ENCODE measurements at places on chromosomes 13 and 19. TPM values are rescaled to one million over a fixed set of nuclear protein-coding genes. Genes with fewer than 3 reads are reported as not detected.

GRCh38 chr19:29499921-29500590 lies 25.7 kb upstream of the VSTM2B start:
- no peak overlapping the region for H3K4me3 ChIP-seq
- H3K27ac ChIP-seq = no peak overlapping the region
- H3K4me1 ChIP-seq = peaks cover 3% of the 10 kb centered on the region
- H3K36me3 ChIP-seq = no peaks in the 10 kb centered on the region
- DNase-seq = no peak

GRCh38 chr19:6610934-6611852 lies 20.2 kb upstream of the CD70 start:
- DNase-seq = no peak
- no peak overlapping the region for H3K4me3 ChIP-seq
- H3K36me3 ChIP-seq = peaks cover 6% of the 10 kb centered on the region
- no peaks in the 10 kb centered on the region for H3K4me1 ChIP-seq

DNA sequence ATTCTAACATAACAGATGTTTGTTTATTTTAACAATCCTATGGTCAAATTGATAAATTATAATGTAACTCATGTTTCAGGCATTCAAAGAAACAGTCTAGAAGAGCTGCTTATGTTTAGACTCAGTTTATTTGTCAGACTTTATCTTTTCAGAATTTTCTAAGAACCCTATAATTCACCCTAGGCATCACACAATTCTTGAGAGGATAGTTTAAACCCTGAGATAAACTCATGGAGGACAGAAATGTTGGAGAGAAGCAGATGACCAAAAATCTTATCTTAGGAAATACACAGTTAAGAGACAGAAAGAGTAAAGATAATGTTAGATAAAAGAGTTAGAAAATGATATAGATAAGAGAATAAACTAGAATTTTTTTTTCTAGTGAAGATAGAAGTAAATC lies 1185.7 kb upstream of the SLC10A2 start:
- no peak overlapping the region for H3K27ac ChIP-seq
- H3K4me3 ChIP-seq = no peak overlapping the region
- no peaks in the 10 kb centered on the region for H3K27me3 ChIP-seq
- no peaks in the 10 kb centered on the region for H3K4me1 ChIP-seq
- DNase-seq = no peak
- H3K36me3 ChIP-seq = no peaks in the 10 kb centered on the region

DNA sequence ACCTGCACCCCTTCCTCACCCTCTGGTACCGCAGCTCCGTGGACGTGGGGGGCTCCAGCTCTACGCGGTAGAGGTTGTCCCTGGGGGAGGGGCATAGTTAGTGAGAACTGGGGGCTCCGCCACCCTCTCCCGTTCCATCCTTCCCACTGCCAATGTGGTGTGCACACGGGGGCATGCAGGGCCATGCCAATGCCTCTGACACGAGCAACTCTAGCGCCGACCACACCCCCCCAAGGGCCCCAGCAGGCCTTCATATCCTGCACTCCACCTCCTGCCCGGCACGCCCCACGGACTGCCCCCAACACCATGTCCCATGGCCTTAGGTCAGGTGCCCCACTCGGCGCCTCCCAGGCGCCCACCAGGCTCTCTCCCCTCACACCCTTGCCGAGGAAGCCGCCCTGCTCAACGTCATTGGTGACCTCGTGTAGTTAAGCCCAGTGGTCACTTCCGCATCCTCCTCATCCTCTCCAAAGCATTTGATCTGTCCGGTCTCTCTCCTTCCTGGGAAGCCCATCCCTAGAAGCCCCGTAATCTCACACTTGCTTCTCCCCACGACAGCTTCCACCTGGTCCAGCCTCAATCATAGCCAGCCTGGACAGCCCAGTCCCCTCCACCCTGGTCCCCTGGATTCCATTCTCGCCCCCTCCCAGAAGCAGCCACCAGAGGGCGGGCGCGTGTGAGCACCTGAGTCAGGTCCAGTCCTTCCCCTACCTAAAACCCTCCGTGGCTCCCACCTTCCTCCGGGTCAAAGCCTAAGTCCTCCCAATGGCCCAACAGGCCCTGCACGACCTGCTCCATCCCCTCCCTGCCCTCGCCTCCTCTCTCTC lies 2.1 kb downstream of the SEMA6B start:
- DNase-seq = no peak
- H3K36me3 ChIP-seq = no peaks in the 10 kb centered on the region

DNA sequence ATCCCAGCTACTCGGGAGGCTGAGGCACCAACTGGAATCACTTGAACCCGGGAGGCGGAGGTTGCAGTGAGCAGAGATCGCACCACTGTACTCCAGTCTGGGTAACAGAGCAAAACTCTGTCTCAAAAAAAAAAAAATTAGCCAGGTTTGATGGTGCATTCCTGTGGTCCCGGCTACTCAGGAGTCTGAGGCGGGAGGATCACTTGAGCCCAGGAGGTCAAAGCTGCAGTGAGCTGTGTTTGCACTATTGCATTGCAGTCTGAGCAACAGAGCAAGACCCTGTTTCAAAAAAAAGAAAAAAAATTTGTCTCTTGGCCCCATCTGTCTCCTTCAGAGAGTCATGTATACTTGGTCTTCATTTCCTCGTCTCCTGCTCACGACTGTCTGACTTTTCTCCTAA lies 1.6 kb downstream of the CCDC97 start:
- H3K4me1 ChIP-seq = peaks cover 55% of the 10 kb centered on the region
- DNase-seq = no peak

GRCh38 chr19:408902-409515 lies at the start of gene C2CD4C:
Gene C2CD4C, minus strand, starts transcription at chr19:409147. Its CDS starts 786 bp downstream, at chr19:408361.
- peak within 1 kb of the TSS; percentile 91 for H3K4me3 ChIP-seq
- peaks cover 2% of the 10 kb centered on the region for H3K36me3 ChIP-seq
- peaks cover 6% of the 10 kb centered on the region for H3K4me1 ChIP-seq
- no peak within 1 kb of the TSS for H3K27ac ChIP-seq

GRCh38 chr19:31601855-31602254 lies 252.6 kb upstream of the TSHZ3 start:
- no peak for DNase-seq
- no peaks in the 10 kb centered on the region for H3K36me3 ChIP-seq
- peaks cover 9% of the 10 kb centered on the region for H3K27me3 ChIP-seq

DNA sequence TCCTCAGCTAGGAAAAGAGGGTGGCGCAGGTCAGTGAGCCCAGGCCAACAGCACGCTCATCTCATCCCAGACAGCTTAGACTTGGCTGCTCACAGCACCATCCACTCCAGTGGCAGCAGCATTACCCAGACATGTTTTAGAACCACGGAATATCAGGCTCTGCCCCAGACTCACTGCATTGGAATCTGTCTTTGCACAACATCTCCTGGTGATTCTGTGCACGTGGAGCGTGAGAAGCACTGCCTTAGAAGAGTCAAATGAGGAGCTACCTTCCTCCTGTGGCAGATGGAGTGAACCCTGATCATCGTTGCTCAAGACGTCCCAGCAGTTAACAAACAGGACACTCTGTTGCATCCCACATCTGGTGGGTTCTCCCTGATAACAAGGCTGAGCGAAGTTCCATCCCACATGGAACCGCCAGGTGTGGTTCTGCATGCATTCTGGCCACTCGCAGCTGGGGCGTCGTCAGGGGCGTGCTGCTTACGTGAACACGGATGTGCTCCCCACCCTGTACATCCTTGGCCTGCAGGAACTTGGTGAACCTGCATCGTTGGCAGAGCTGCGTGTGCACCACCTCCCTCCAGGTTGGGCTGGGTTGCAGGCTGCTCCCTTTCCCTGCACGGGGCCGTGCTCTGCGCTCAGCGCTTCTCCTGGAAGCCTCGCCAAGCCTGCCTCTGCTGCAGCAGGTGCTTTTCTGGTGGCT lies 25.2 kb upstream of the ATP11A start:
- H3K4me3 ChIP-seq = no peak overlapping the region
- no peaks in the 10 kb centered on the region for H3K4me1 ChIP-seq
- DNase-seq = no peak
- no peaks in the 10 kb centered on the region for H3K36me3 ChIP-seq

- peaks cover 54% of the 10 kb centered on the region for H3K27me3 ChIP-seq
- no peak for DNase-seq
- no peaks in the 10 kb centered on the region for H3K36me3 ChIP-seq
- H3K27ac ChIP-seq = no peak overlapping the region
Observed at GRCh38 chr13:26051231-26051656, 572 bp downstream of the SHISA2 start.

DNA sequence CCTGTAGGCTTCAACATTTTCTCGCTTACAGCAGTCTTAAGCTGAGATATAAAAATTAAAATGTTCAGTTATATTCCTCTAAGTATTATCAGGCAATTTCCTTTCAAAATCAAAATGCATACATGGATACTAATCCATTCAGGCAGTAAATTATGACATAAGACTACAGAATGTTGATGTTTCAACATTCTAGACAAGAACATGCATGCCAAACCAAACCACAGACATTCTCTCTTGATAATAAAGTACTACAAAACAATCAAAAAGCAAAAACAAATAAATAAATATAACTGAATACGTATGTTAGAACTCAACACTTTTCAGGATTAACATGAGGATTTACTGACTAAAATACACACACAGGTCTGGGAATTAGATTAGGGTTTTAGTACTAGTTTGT lies 7.7 kb downstream of the DIS3 start:
- peaks cover 5% of the 10 kb centered on the region for H3K36me3 ChIP-seq
- H3K4me3 ChIP-seq = no peak overlapping the region
- no peak overlapping the region for H3K27ac ChIP-seq
- H3K27me3 ChIP-seq = no peaks in the 10 kb centered on the region
- no peak for DNase-seq

DNA sequence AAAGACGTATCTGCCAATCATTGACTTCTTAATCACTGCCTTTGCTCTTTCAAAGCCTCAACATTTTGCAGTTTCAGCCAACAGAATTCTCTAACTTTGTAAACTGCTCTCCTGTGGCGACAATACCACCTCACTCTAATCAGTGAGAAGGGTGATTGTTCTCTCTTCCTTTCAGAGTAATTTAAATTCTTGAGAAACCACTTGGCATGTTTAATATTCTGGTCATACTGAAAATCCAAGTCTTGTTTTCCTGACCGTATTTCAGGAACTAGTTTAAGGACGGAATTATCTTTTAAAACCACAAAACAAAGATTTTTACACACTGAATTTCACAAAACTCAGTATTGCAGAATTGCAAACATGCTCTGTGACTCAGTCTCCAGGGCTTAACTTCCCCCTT lies 5.2 kb upstream of the CDC16 start:
- H3K27ac ChIP-seq = no peak overlapping the region
- no peak for DNase-seq
- peaks cover 8% of the 10 kb centered on the region for H3K27me3 ChIP-seq
- peaks cover 29% of the 10 kb centered on the region for H3K4me1 ChIP-seq
- H3K36me3 ChIP-seq = peaks cover 2% of the 10 kb centered on the region

- peaks cover 15% of the 10 kb centered on the region for H3K4me1 ChIP-seq
- peak; percentile 30 for DNase-seq
- H3K27ac ChIP-seq = no peak overlapping the region
- peaks cover under 1% of the 10 kb centered on the region for H3K36me3 ChIP-seq
- no peak overlapping the region for H3K4me3 ChIP-seq
- peaks cover 22% of the 10 kb centered on the region for H3K27me3 ChIP-seq
Observed at GRCh38 chr19:39671739-39672363, 16.1 kb downstream of the LGALS16 start.

- H3K27me3 ChIP-seq = no peaks in the 10 kb centered on the region
- H3K4me3 ChIP-seq = peak overlapping the region; percentile 93
- DNase-seq = peak; percentile 64
- peak overlapping the region; percentile 95 for H3K27ac ChIP-seq
- peaks cover 2% of the 10 kb centered on the region for H3K36me3 ChIP-seq
Observed at GRCh38 chr19:58575183-58576041, 2.3 kb upstream of the MZF1 start.

The CILP2 gene
- total RNA-seq = 0.99 TPM

The C19orf85 gene
- total RNA-seq = not detected

The ZNF737 gene
- total RNA-seq = 17.4 TPM

The PLEKHF1 gene
- 13.5 TPM for total RNA-seq

The RUBCNL gene
- 0.13 TPM for total RNA-seq
